Stimulated activated CD8-positive, alpha-beta memory T cell treated with anti-CD3 and anti-CD28 coated beads, Interleukin-2, amount 100 ng/mL, for 48 hours (primary cell): ENCODE measurements at places on chromosomes 7 and 10.

DNA sequence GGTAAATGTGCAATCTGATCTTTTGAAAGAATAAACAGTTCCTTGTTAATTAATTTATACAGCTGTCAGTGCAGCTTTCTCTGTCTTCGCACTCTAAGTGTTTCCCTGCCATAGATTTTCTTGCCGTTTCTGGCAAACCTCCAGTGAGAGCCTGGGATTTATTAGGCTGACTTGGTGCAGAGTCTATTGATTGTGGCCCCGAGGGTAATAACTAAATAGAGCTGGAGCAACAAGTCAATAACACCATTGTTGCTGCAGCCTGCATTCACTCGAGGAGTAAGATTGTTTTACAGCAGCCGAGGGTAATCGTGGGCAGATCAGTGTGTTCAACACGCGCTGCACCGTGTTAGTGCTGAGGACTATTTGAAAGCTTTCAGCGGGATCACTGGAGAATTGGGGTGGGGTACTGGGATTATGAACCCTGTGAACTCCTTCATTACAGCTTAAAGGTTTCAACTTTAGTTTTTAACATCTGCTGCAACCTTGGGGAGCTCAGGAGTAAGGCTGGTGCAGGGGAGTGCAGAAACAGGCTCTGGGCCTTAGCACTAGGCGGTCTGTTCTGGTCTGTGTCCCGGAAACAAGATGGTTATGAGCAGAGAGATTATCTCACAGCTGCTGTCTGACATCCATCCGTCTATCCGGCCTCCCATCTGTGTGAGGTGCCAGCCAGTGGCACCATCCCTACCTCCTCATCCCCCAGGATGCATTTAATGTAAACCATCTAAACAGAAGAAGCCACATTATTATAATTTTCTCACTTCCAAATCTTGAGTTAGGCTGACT, 174.0 kb upstream of the TCF7L2 start:
- DNase-seq = no peak

DNA sequence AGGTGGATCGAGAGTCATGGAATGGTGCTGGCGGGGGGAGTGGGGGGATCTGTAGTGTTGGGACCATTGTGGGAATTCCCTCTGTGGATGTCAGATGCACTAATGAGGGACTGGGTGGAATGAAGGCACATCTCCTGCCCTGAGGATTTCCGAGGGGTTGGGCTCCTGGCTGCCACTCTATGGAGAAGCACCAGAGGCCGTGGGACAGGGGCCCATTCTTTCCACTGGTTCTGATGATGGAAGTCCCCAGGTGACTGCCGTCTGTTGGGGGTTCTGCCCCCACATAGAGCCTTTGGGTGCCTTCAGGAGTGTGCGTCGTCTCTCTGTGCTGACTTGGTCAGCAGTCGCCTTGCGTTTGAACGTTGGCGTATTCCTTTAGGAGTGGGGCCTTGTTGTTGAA, 202.9 kb downstream of the GLRX3 start:
- DNase-seq = no peak

DNA sequence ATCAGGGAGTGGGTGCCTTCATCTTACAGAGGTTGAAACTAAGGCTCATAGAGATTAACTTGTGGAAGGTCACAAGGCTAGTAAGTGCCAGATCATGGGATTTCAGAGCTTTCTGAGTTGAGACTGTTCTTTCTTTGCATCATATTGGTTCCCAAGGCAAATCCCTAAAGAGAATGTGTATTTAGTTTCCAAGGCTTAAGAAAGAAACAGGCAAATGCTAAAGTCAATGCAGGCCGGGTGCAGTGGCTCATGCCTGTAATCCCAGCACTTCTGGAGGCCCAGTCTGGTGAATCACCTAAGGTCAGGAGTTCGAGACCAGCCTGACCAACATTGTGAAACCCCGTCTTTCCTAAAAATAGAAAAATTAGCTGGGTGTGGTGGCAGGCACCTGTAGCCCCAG, 19.8 kb downstream of the CDK1 start:
- DNase-seq = no peak

DNA sequence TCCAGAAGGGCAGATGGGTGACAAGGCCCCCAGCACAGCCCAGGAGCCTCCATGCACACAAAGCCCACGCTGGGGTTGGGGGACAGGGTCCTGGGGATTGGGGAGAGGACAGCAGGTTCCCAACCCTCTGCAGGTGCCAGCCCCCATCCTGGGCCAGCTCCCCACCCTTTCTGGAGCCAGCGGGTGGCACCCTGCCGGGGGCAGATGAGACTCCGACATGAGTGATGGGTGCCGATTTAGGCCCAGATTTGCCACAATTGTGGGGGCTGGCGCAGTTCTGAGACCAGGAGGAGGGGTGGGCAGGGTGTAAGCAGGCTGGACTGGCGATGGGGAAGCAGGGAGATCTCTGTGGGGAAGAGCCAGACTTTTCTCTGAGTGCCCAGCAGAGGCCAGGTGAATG, 49.3 kb upstream of the SLF2 start:
- DNase-seq = no peak

- no peak for DNase-seq
These were observed 261.0 kb upstream of the AOAH start for GRCh38 chr7:36985316-36985715.

DNA sequence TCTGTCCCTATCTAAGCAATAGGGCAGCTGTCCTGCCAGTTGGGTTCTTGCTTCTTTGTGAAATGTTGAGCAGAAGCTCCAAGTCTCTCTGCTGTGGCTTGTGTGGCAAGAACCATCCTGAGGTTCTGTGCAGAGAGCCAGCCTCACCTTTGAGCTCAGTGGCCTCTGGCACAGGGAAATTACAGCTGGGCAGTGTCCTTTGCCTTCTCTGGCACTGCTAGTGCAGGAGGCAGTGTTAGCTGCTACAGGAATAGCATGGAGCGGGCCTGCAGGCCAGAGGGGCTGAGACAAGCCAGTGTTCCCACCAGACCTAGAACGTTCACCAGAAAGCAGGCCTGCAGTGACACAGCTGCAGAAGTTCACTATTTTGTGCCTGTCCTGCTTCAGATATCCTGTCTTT, 1.8 kb downstream of the PRXL2A start:
- no peak for DNase-seq

GRCh38 chr7:70836279-70836678, 295.7 kb upstream of the GALNT17 start:
- no peak for DNase-seq

DNA sequence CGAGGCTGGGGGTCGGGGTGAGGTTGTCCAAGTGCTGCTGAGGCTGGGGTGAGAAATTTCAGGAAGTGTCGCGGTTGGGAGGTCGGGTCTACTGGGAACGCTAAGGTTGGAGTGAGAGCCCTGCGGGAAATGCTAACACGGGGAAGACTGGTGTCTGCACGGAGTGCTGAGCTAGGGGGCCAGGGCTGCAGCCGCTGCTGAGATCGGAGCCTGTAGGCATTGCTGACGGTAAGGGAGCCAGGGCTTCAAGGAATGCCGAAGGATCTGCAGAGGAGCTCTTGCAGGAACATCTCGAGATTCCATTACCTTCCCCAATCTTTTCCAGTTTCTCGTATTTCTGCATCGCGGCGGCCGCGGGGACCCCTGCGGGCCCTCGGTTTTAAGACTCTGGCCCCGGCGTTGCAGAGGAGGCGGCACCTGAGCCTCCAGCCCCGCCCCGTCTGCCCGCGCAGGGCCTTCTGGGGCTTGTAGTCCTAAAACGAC, at the start of gene CDK5:
Gene CDK5, minus strand, starts transcription at position 392 of the 483 bp plus-strand sequence. Its CDS starts 49 bp downstream, at position 343.
- no peak for DNase-seq

GRCh38 chr7:39525926-39526325, 40.3 kb upstream of the YAE1 start:
- no peak for DNase-seq

DNA sequence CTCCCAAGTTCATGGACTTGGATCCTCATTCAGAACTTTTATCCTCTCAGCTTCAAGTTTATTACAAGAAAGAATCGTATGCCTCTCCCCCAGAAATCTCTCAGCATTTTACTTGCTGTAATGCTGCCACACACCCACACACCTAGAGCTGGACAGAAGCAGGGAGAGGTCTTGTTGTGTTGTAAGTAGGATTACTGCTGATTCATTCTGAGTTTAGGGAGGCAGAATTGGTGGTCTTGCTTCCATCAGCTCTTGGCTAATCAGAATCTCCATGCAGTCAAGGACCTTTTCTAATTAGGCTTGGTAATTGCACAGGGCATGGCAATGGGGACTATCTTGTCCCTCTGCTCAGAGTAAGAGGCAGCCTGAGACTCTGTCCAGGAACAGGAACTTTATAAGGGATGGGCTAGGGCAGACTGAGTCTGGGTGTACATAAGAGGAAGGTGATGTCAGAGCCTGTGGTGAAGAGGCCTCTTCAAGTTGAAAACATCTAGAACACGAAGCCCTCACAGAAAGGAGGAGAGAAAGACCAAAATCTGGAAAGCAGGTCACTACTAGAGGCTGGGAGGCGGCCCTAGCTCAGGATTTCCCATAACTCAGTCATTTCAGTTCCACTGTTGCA, 7.0 kb upstream of the PTPRE start:
- no peak for DNase-seq

- DNase-seq = no peak
These were observed 52.0 kb upstream of the PRSS1 start for GRCh38 chr7:142697270-142697669.
